ENCODE measurements at places on chromosomes 12 and 14. TPM values are rescaled to one million over a fixed set of nuclear protein-coding genes. Genes with fewer than 3 reads are reported as not detected.

DNA sequence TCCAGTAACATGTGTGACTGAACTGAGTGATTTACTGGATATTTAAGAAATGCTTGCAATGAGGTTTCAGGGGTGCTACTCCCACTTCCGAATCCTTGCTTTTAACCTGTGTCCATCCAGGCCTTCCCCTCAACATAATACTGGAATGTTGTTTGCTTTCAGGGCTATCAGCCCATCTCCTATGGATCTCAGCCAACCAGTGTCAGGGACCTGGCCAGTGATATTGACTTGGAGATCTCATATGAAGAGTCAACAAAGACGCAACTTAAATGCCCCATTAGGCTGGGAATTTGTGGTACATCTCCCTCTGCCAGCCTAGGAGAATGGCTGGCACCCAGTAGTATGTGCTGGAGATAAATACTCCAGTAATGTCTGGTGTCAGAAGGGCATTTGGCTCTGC is 889 bp upstream of the IFT43 start:
- no peaks in the 10 kb centered on the region for H3K27me3 ChIP-seq
- no peak overlapping the region for H3K27ac ChIP-seq
- no peak overlapping the region for H3K4me3 ChIP-seq
- no peaks in the 10 kb centered on the region for H3K36me3 ChIP-seq

- peaks cover 17% of the 10 kb centered on the region for H3K36me3 ChIP-seq
- no peaks in the 10 kb centered on the region for H3K27me3 ChIP-seq
- H3K4me3 ChIP-seq: no peak overlapping the region
Measured at GRCh38 chr14:63457498-63457897, 85.7 kb downstream of the PPP2R5E start.

- peaks cover 14% of the 10 kb centered on the region for H3K27me3 ChIP-seq
- H3K27ac ChIP-seq: no peak overlapping the region
- H3K36me3 ChIP-seq: peaks cover 7% of the 10 kb centered on the region
- no peak for DNase-seq
- H3K4me3 ChIP-seq: no peak overlapping the region
Measured at GRCh38 chr12:56867216-56867615, 67.0 kb downstream of the SDR9C7 start.

GRCh38 chr12:67436230-67436629 is 167.1 kb downstream of the CAND1 start:
- no peaks in the 10 kb centered on the region for H3K27me3 ChIP-seq
- H3K36me3 ChIP-seq: no peaks in the 10 kb centered on the region
- no peak overlapping the region for H3K27ac ChIP-seq

DNA sequence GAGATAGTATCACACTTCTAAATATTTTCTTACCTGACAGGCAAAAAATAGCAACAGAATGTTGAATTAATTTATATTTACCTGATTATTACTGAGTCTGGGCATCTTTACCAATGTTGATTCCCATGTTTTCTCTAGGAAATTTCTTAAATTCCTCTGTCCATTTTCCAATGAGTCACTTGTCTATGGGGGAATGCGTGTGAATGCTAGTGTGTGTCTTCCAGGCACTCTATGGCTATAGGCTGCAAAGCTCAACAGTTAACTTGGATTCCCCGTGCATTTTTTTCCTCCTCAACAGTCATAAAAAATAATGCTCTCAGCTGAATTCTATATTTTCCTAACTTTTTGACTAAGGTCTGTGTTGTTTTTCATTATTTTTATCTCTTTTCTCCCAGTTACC is 1385.8 kb upstream of the FLRT2 start:
- H3K27ac ChIP-seq: no peak overlapping the region
- H3K4me1 ChIP-seq: no peaks in the 10 kb centered on the region
- H3K27me3 ChIP-seq: no peaks in the 10 kb centered on the region
- H3K4me3 ChIP-seq: no peak overlapping the region

DNA sequence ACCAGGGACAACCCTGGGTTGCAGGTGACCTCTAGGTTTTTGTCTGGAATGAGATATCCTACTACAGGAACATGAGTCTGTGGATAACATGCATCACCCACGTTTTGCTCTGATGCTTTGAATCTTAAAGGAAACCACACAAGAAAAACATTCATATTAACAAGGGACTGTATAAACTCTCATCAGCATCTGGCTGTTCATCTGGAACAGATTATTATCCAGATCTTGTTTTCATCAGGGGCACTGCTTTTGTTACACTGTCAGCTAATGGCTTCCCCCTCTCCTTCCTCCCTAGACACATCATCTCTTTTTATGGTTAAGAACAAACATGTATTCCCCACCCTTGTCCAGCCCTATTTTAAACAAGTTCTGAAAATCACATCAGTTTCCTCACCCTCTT is 1095.7 kb downstream of the AACS start:
- no peak overlapping the region for H3K4me3 ChIP-seq
- DNase-seq: no peak
- no peaks in the 10 kb centered on the region for H3K4me1 ChIP-seq
- no peaks in the 10 kb centered on the region for H3K36me3 ChIP-seq
- H3K27me3 ChIP-seq: no peaks in the 10 kb centered on the region
- no peak overlapping the region for H3K27ac ChIP-seq

- no peak for DNase-seq
- H3K27ac ChIP-seq: no peak overlapping the region
- H3K4me3 ChIP-seq: no peak overlapping the region
- no peaks in the 10 kb centered on the region for H3K36me3 ChIP-seq
- peaks cover 19% of the 10 kb centered on the region for H3K27me3 ChIP-seq
Measured at GRCh38 chr12:13463189-13463588, 266.7 kb downstream of the EMP1 start.

GRCh38 chr12:126706300-126706699 is 1560.7 kb upstream of the TMEM132C start:
- H3K27me3 ChIP-seq: peaks cover 4% of the 10 kb centered on the region
- no peak overlapping the region for H3K4me3 ChIP-seq
- no peaks in the 10 kb centered on the region for H3K36me3 ChIP-seq
- no peak for DNase-seq
- no peak overlapping the region for H3K27ac ChIP-seq

DNA sequence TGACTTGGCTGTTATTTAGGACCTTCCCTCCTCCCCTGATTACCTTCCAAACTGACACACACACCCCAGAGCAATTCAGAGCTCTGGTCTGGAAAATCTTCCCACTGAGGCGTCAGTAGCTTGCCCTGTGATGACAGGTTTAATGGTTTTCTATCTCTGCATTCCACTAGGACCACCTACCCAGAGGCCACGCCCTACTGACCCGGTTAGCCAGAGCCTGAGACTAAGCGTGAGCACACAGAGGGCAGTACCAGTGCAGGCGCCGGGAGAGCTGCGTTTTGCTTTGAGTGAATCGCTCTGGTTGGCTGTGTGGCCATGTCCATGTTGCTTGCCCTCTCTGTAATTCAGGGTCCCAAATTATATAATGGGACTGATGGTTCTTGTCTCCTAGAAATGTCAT is 36.2 kb upstream of the ATP2A2 start:
- no peak for DNase-seq
- no peaks in the 10 kb centered on the region for H3K4me1 ChIP-seq
- no peaks in the 10 kb centered on the region for H3K36me3 ChIP-seq
- peaks cover 5% of the 10 kb centered on the region for H3K27me3 ChIP-seq
- H3K4me3 ChIP-seq: no peak overlapping the region

- H3K4me1 ChIP-seq: peaks cover 29% of the 10 kb centered on the region
- no peak overlapping the region for H3K4me3 ChIP-seq
- H3K27ac ChIP-seq: peak overlapping the region; percentile 76
- no peaks in the 10 kb centered on the region for H3K27me3 ChIP-seq
- DNase-seq: no peak
Measured at GRCh38 chr12:96274331-96274730, 80.2 kb downstream of the ELK3 start.

DNA sequence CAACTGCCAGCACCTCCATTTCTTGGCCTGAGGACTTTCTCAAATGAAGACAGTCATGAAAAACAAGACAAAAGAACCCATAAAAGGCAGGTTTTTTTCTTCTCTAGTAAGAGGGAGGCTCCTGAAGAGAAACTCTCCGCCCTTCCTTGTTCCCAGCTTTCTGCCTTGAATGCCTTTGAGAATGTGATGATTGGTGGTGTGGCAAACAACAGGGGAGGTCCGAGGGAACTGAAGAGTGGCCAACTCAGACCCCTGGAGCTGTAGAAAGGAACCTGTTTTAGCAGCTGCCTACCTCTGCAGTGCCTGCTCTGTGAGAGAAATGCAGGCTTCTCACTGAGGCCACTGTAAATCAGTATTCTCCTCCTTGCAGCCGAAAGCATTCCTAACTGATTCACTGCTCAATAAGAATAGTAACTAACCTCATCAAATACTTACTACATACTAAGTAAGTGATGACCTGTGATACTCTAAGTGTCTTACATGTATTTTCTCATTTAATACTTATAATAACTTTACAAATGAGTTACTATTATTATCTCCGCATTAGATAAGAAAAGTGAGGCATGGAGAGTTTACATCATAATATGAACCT is 16.7 kb upstream of the ERC1 start:
- no peaks in the 10 kb centered on the region for H3K4me1 ChIP-seq
- no peaks in the 10 kb centered on the region for H3K36me3 ChIP-seq
- no peaks in the 10 kb centered on the region for H3K27me3 ChIP-seq
- no peak for DNase-seq
- no peak overlapping the region for H3K27ac ChIP-seq
- no peak overlapping the region for H3K4me3 ChIP-seq

Gene MAP4K5
- 19.1 TPM for total RNA-seq

Gene NR4A1
- 72.8 TPM for total RNA-seq

Gene MYF6
- not detected for total RNA-seq

Gene HCAR1
- 0.39 TPM for total RNA-seq

Gene SLC5A8
- not detected for total RNA-seq

Gene GALNT16
- not detected for total RNA-seq

Gene PRPF39
- total RNA-seq: 47.5 TPM

Gene CPM
- total RNA-seq: 18.0 TPM

Gene HOMEZ
- total RNA-seq: 17.5 TPM

Gene GALNT6
- 12.0 TPM for total RNA-seq
